ENCODE measurements at places on chromosomes 3 and 15.

DNA sequence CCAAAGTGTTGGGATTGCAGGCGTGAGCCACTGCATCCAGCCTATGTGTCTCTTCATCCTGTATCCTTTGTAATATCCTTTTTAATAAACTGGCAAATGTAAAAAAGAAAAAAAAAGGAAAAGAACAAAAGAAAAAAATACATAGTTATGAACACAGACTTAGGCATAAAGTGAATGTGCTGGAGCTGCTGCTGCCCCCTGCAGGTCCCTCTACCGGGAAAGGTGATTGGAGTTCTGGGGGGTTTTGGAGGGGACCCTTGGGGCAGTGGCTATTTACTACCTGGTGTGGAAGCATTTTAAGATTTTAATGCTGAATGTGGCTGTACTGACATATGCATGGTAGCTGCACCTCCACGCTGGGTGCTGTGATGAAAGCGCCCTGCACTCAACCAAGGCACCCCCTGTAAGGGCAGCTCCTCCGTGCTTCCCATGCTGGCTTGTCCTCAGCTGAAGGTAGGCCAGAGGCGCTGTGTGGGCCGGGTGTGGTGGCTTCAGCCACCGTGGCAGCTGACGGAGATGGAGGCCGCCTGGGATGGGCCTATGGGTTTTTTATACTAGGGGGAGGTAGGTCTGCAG, 49.9 kb downstream of the RPLP1 start:
- no peak for DNase-seq

- no peak for DNase-seq
Observed at GRCh38 chr3:166367947-166368533, 530.8 kb upstream of the BCHE start.

- DNase-seq: no peak
Observed at GRCh38 chr3:105674437-105675065, 194.3 kb downstream of the CBLB start.

DNA sequence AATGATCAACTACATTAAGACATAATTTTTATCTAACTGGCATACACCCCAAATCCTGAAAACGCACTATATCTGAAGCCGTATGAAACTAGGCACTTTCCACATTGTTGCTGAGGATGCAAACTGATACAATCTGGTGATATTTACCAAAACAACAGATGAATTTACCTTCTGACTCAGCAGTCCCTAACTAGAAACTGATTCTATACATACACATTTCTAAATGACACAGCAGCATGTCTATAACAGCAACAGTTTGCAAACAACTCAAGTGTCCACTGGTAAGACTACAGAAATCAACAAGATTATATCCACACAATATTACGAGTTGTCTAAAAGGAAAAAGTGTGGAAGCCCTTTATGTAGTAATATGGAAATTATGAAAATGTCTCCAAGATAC, 22.9 kb downstream of the SECISBP2L start:
- no peak for DNase-seq

DNA sequence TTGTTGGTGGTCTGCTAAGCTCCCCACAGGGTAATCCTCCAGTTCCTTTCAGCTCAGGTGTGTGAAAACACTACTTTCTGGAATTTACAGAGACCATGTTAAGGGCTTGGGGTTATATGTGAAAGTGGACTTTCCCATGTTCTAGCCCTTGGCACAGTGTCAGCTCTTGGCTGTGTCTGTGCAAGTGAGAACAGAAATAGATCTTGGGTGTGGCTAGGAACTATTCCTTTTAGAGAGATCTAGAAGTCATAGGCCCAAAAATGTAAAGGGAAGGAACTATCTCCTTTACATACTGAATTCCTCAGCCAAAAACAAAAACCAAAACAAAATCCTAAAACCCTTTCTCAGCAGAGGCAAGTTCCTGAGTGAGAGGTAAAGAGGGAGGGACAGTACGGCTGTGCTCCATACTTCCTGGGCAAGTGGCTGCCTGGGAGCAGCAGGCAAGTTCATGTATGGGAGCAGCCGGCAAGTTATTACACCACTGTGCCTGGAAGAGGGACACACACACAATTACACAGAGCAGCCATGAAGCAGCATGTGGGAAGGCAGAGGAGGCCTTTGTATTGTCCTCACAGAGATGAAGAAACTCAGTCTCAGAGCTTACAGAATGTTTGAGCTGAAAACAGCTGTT, 19.9 kb upstream of the C3orf62 start:
- no peak for DNase-seq

DNA sequence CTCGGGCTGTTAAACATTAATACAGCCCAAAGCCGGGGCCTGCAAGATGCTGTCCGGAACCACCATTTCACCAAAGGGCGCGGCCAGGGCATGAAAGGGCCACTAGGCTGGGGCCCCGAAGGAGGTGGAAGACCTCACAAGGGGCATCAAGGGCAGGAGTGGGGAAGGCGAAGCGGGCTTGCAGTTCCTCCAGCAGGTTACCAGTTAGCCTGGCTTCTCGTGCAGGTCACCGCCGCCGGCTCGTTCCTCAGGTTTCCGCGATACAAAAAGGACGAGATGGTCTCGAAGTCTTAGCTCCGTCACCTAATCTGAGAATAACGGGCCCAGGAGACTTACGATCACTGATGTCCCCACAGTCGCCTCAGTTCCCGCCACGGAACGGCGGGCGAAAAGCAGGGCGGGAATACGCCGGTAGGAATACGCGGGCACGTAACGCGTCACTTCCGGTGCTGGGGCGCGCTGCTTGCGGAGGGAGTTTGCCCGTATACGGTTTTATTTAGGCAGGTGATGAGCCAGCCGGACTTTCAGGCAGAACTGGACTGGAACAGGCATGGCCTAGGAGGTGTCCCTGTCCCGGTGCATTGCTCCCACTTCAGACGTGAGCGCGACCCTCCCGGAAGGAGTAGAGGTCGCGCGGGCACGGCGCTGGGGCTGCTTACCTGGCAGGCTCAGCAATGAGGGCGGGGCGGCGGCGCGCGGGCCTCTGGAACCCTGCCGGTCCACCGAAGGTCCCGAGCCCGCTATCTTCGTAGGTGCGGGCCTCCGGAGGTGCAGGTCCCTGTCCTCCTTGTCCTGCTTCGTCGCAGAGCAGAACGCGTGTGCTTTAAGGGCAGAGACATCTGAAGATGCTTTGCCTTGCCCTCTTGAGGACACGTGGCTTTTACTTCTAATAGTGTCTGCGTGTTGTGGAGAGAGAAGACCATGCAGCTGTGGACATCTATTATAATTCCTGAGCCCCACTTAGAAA, at the start of gene RFC4:
Gene RFC4, minus strand, starts transcription at position 394 of the 967 bp plus-strand sequence. CDS start 1,769 bp downstream, outside the sequence.
- peak; percentile 87 for DNase-seq

GRCh38 chr3:59288951-59289350, 239.1 kb upstream of the CFAP20DC start:
- no peak for DNase-seq

- no peak for DNase-seq
Observed at GRCh38 chr3:78406396-78406795, 1361.4 kb downstream of the ROBO1 start.

- no peak for DNase-seq
Observed at GRCh38 chr3:156609546-156609945, 54.6 kb upstream of the SSR3 start.

GRCh38 chr3:137024348-137024747, 66.6 kb downstream of the IL20RB start:
- DNase-seq: no peak

- no peak for DNase-seq
Observed at GRCh38 chr3:40768046-40768445, 243.3 kb downstream of the ZNF621 start.

GRCh38 chr3:108125550-108126071, 34.8 kb upstream of the CD47 start:
- no peak for DNase-seq

DNA sequence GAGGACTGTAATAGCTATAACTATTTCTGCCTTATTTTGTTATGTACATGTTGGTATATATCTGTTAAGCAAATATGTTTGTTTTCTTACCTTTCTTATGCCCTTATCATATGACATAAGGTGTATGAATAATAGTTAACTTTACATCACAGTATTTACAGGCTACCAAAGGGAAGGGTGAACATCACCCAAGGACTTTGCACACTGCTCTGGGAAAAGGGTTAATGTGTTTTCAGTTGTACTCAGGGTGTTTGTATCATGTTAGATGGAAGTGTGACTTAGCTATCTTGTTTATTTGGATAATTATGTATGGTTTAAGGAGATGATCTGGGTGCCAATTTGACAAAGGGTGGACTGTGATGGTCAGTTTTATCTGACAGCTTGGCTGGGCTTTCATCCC, 60.3 kb downstream of the LSM3 start:
- DNase-seq: no peak
